ENCODE measurements at places on chromosomes 6 and 20. TPM values are rescaled to one million over a fixed set of nuclear protein-coding genes. Genes with fewer than 3 reads are reported as not detected.

The PAX1 gene
- not detected for polyA plus RNA-seq

The DEFB126 gene
- polyA plus RNA-seq: not detected

The PAQR8 gene
- polyA plus RNA-seq: 22.9 TPM

The GNRH2 gene
- polyA plus RNA-seq: 0.53 TPM

The UBE2C gene
- polyA plus RNA-seq: 42.1 TPM

DNA sequence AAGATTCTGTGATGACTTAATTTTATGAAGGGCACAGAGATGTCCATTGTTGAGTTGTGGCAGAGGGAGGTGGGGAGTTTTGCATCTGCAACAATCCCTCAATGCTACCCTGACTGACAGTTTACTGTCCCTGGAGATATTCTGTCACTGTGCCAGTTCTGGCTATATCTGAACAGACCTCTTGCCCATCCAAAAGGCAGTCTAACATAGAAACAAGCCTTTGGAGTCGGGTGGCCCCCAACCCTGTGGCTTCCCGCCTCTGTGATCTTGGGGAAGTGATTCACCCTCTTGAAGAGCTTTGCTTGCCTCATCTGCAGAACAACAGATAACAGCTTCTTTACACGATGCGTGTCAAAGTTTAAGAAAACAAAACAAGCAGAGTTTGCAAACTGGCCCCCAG lies 3.8 kb upstream of the E2F1 start:
- no peak for DNase-seq

DNA sequence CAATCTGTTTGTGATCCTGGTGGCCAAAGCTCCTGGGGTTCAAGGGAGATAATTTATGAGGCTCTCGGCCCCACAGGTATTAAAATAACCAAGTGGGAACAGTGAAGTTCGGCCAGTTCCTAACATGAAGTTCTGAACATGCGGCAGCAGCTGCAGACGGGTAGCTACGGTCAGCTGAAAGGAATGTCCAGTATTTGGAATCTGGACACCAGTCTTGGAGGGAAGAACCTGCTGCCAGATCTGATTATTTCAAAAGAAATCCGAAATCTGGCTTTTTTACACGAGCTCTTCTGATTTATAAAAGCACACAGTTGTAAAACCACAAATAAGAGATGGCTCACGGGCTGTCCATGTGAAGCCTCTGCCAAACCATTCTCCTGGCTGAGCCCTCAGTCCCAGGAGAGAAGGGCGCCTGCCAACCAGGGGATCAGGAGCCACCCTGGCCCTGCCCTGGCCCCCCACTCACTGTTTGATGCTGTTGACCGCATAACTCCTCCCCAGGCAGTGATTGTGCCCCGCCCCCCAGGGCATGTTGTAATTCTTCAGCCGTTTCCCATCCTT lies 28.2 kb upstream of the KCNB1 start:
- DNase-seq: peak; percentile 61

DNA sequence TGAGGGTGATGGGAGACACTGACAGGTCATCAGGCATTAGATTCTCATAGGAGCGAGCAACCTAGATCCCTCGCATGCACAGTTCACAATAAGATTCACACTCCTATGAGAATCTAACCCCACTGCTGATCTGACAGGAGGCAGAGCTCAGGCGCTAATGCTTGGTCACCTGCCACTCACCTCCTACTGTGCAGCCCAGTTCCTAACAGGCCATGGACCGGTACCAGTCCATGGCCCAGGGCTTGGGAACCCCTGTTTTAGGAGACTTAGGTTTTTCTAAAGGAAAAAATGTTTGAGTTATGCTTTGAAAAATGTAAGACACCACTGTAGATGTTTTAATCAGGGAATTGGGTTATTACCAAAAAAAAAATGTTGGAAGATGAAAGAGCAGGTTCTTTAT lies 6.7 kb downstream of the HLA-E start:
- no peak for DNase-seq

GRCh38 chr6:136720045-136720770 lies 72.1 kb downstream of the MAP3K5 start:
- no peak for DNase-seq

GRCh38 chr6:56944661-56945060 lies 10.2 kb upstream of the BEND6 start:
- DNase-seq: no peak

DNA sequence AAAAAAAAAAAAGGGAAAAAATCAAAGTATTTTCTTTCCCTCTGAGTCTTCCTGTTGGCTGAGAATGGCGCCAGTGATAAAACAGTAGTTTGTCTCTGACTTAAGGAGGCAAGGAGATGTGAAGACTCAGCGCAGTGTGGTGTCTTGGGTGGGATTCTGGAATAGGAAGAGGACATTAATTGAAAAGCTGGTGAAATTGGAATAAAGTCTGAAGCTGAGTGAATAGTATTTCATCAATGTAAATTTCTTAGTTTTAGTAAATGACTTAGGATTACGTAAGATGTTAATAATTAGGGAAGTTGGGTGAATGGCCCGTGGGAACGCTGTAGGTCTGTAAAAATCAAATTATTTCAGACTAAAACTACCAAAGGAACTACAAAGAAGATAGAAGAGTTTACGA lies 122.8 kb upstream of the ZNF217 start:
- DNase-seq: no peak

All from left lung (tissue), 14 donors.